NB4 (cell line): ENCODE measurements at places on chromosomes 6 and 20.

- DNase-seq = no peak
Observed at GRCh38 chr20:34876406-34877282, at the start of gene ACSS2. Gene ACSS2 (plus strand): TSS chr20:34876612. CDS start chr20:34876646, 34 bp downstream.

GRCh38 chr6:16546861-16547260 lies 214.4 kb downstream of the ATXN1 start:
- no peak for DNase-seq

GRCh38 chr20:51640743-51641142 lies 98.2 kb upstream of the NFATC2 start:
- no peak for DNase-seq

GRCh38 chr6:116974526-116975316 lies 97.7 kb downstream of the RFX6 start:
- DNase-seq = no peak

DNA sequence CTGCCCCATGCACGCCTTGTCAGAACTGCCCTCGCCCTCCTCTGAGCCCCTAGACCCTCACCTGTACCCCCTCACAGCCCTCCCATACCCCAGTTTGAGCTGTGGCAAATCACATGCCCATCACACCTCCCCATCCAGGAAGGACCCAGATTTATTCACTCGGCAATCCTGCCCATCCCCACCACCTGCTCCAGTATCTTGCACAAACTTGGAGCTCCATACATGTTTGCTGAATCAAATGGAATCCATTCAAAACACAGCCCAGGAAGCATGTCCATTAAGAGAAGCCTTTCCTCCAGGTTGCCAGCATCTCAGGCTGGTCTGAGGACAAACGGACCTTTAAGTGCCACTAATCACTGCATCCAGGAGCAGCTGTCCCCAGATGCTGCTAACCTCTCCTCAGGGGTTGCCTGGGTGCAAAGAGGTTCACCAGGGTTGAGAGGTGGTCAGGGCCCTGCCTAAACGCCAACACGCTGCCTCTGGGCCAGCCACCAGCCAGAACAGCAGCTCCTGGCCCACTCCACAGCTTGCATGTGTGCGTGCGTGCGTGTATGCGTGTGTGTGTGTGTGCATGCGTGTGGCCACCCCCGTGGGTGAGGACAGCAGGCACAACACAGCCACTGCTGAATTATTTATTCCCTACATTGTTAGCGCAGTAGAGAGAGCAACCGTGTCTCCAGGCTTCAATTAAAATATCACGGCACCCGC lies 31.0 kb downstream of the GRM4 start:
- DNase-seq = no peak

- no peak for DNase-seq
Observed at GRCh38 chr6:45709781-45710220, 305.9 kb downstream of the CLIC5 start.

GRCh38 chr6:154651656-154652055 lies 81.6 kb upstream of the SCAF8 start:
- no peak for DNase-seq

GRCh38 chr6:14051355-14051754 lies 66.2 kb upstream of the CD83 start:
- no peak for DNase-seq

DNA sequence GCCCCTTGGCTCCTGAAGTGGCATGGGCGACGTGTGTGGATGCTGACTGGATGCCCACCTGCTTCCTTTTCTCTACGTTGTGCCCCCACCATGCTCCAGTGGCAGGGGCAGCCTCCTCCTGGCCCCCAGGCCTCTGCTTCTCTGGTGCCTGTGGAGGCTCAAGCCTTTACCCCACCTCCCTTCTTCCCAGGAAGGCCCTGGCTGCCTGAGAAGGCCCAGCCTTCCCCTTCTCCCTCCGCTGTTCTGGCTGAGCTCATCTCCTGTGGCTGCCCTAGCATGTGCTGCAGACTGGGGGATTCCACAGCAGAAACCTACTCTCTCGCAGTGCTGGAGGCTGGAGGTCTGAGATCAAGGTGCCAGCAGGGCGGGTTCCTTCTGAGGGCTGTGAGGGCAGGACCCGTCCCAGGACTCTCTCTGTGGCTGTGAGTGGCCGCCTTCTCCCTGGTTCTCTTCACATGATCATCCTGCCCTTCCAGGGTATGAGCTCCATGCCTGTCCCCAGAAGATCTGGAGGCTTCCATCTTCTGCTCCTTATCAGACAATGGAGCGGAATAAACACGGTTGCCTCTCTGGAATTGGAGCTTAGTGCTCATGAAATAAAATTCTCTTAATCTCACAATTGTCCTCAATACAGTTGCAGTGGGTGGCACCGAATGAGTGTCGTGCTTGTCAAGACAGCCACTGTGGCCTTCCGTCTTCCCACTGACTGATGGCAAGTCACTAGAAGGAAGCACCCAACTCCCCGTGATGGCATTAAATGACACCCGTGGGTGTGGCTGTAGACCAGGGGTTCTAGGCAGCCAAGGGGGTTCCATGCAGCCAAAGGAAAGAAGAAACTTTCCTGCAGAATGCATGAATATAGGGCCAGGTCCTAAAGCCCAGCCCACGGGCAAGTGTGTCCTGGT lies 25.1 kb downstream of the PHACTR3 start:
- no peak for DNase-seq

GRCh38 chr6:9205645-9206044 lies 770.3 kb upstream of the SLC35B3 start:
- DNase-seq = no peak

DNA sequence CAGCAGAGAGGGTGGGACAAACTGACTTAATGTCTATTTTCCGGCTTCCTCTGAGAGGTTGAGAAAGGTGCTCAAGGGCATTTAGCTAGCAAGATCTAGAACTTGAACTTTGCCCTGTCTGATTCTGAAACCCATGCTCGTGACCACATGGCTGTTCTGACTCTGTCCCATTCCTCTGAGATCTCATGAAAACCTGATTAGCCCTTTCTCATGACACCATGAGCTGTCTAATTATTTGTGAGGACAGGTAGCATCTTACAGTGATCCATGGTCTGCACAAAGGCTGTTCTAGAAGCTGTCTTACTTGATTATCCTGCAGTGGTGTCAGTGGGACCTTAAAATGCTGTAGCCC lies 89.6 kb upstream of the TOX2 start:
- DNase-seq = no peak

GRCh38 chr6:117906958-117907600 lies at the start of gene SLC35F1:
Gene SLC35F1 (plus strand): TSS chr6:117907264.
- no peak for DNase-seq

DNA sequence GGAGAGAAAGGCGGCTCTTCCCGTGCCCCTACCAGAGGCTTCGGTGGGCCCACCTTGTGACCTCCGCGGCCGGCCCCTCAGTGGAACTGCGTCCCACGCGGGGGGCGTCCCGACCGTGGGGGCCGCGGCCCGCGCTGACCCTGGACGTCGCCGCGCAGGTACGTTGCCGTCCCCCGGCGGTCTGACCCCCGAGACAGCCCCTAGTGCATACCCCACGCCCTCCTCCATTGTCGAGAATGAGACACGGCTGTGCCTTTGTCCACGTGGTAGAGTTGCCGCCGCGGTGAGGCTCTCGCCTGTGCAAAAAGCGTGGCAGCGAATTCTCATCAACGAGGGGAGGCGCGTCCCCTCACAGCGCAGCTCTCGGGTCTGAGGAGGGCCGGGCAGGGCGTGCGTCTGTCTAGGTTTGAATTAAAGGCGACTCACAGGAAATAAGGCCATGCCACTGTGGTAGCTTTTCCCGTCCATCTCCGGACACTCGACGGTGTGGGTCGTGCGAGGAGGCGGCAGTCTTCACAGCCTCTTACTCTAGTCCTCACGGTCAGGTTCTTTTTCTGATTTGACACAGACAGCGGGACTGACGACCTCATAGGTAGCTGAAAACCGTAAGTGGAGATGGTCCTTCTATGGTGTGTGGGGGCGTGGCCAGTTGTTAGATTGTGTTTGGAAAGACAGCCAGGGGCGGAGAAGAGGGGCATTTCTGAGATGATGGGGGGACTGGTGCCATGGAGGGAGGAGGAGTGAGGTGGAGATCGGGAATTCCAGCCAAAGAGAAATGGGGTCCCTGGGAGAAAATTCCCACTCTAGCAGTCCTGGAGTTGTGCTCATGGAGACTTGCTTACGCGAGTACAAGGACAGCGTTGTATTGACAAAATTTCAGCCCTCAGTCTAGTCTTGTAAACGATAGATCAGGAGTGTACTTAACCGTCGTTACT lies 580 bp downstream of the NXT1 start:
- DNase-seq = peak; percentile 72

- no peak for DNase-seq
Observed at GRCh38 chr20:24236201-24236600, 233.2 kb upstream of the SYNDIG1 start.

DNA sequence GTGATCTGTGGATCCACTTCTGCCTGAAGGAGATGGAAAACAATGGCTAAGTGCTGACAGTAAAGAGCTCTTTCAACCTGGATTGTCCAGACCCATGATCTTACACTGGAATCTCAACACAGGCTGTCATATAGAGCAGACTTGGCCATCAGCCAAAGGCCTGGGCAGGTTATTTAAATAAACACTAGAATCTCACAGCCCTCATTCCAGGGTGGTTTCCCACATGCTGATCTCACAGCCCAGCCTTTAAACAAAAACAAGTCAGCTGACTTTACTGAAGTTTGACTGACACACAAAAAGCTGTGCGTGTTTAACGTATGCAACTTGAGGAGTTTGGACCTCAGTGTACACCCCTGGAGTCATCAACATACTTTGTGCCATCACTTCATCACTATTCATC lies 28.4 kb downstream of the SYNDIG1 start:
- DNase-seq = no peak
